ENCODE measurements at places on chromosomes 4 and X.

DNA sequence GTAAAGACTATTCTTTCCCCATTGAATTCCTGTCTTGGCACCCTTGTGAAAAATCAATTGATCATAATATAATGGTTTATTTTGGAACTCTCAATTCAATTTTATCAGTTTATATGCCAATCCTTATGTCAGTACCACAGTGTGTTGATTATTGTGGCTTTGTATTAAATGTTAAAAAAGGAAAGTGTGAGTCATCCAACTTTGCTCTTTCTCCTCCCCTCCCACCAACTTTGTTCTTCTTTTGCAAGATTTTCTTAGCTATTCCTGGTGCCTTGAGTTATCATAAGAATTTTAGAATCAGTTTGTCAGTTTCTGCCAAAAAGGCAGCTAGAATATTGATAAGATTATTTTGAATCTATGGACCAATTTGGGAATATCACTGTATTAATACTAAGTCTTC, 11.2 kb upstream of the RNF175 start:
- DNase-seq = no peak

DNA sequence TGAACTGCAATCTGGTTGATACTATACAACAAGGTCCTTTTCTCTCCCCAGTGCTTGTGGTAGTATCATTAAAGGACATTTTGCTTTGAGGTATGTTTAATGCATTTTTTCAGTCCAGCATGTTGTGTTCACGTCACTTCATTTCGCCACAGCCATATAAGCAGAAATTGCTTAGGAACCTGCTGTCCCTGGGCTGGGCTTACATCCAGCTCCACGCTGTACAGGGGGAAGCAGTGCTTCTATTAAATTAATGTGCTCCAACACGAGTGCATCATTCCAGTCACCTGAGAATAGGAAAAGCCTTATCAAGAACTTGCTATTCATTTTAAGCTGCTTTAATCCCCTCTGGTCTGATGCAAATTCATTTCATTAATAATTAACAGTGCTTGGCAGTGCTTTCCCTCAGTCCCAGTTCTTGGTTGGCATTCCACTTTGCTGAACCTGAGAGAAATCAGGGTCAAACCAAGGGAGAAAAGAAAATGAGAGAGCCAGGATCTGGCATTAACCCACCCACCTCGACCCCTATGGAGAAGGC, 47.4 kb upstream of the PTCHD1 start:
- DNase-seq = no peak

- no peak for DNase-seq
These were observed 35.9 kb downstream of the SYTL4 start for GRCh38 chrX:100695991-100696390.

GRCh38 chrX:153476666-153477363, 6.4 kb upstream of the HAUS7 start:
- no peak for DNase-seq

DNA sequence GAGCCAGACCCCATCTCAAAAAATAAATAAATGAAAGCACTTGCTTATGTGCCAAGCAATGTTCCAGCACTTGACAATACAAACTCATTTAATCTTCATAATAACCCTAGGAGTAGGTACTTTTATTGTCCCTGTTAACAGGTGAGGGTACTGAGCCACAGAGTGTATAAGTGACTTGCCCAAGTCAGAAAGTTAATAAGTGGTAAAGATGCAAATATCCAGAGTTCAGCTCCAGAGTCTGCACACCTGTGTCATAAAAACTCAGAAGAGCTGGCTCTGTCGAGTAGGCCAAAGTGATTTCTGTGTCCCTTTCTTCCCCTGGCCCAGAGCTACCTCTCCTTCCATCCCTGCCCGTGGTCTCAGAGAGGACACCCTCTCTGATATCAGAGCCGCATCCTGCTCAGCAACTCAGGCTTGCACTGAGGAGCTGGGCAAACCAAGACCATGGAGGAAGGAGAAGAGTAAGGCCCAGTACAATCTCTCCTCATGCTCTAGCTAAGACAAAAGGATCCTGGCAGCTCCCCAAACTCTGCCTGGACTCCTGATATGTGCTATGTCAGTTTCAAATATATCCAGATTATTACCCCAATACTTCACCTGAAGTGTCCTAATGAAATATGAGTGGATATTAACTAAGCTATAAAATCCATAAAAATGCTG, 136.3 kb downstream of the HS6ST2 start:
- no peak for DNase-seq

DNA sequence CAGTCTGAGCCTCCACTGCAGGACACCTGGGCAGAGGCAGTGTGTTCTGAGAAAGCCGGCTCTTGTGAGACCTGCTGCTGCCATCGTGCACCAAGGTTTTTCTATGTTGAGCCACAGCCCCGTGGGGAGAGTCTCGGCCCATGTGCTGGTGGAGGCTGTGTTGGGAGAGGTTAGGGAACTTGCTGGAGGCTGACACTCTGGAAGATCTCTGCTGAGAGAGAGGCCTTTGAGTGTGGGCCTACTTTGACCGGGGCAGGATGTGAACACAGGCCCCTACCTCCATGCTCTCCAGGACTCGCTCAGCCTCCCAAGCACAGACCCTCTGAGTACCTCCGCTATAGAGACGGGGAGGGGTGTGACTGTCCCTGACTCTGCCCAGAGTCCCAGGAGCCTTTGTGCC, 1.3 kb upstream of the S100P start:
- no peak for DNase-seq

- DNase-seq = no peak
These were observed 8.2 kb downstream of the SH3KBP1 start for GRCh38 chrX:19879181-19879580.

- no peak for DNase-seq
These were observed 251.9 kb upstream of the ETNPPL start for GRCh38 chr4:109014593-109015412.

DNA sequence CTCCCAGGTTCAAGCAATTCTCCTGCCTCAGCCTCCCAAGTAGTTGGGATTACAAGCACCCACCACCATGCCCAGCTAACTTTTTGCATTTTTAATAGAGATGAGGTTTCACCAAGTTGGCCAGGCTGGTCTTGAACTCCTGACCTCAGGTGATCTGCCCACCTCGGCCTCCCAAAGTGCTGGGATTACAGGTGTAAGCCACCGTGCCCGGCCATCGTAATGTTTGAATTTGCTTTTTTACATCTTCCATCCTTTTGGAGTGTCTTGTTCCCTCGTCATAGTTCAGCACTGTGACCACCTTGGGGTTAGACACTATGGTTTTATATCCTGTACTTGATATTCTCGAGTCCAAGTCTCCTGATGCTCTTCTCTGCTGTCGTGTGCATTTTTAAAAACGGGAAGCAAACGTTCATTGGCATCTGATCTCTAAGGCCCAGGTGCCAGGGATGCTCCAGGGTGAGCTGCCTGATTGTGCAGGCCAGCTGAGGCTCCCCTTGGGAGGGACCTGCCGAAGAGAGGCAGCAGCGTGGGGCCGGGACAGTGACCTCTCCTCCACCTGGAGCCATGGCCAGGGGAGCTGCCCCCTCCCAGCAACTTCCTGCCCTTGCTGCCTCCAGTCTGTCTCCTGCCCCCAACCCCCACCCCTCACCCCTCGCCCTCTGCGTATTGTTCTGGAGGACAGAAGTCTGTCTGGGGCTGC, 16.7 kb downstream of the DGKQ start:
- no peak for DNase-seq

DNA sequence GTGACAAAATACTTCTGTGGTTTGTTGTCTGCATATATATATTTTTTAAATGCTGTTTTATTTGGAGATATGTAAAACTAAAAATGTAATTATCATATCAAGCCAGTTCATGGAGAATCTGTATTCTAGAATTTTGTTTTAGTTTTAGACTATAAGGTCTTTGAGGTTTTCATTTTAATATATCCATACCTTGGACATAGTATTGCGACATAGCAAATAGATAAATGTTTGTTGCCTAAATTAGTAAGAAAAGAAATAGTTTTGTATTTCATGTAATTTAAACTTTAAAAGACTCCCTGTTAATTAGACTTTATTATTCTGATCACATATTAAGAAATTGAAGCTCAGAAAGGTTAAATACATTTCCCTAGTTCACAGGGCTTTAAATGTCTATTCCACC, 472.9 kb downstream of the GBA3 start:
- DNase-seq = no peak

DNA sequence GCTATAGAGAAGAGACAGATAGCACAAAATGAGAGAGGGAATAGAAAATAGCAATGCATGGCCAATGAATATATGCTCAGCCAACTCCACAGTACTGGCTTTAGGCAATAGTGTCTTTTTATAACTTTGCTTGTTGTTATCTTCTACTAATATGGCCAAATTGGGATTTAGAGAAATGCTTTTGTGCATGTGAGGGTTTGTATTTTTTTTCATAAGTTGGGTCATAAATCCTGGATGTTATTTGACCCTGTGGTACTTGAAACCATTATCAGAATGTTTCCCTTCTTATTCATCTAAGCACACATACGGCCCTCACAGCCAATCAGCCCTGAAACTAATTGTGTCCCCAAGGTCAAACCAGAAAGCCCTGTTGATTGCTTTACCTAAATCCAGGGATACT, 35.2 kb upstream of the LPAR4 start:
- DNase-seq = no peak

- DNase-seq = no peak
These were observed 379.7 kb downstream of the TLL1 start for GRCh38 chr4:166252487-166253402.

DNA sequence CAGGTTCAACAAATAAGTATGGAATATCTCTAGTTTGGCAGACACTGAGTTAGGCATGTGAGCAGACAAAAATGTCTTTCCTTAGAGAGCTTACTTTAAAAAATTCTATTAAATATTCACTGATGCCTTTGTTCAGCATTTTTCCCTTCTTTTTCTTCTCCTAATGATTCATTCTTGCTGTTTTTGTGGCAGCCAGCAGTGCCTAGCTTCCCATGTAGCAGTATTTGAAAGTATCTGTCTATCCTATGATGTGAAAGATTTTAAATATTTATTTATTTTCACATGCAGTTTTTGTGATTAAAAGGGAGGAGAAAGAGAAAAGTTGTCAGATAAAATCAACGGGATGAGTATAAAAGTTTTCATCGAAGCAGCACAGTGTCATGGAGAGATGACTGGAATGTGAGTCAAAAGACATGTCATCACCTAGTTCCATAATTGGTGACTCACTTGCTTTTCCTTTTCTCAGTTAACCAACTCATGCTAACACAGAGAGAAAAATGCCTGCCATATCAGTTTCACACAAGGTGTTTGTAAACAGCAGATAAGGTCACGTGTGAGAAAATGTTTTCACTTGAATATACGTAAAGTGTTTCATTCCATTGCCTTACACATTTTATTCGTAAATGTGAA, 69.8 kb downstream of the BMPR1B start:
- DNase-seq = no peak

GRCh38 chr4:139555705-139556070, 331 bp downstream of the SETD7 start:
- no peak for DNase-seq

- no peak for DNase-seq
These were observed 34.8 kb downstream of the LIN54 start for GRCh38 chr4:82975792-82976191.

All from GM06990 (cell line).